Renal cortical epithelial cell (primary cell): ENCODE measurements at places on chromosomes 16 and 17. TPM values are rescaled to one million over a fixed set of nuclear protein-coding genes. Genes with fewer than 3 reads are reported as not detected.

The SPATA22 gene
- 0.35 TPM in 1 of 2 replicates, not detected in the other for total RNA-seq

The THUMPD1 gene
- total RNA-seq: 60.4 and 88.6 TPM in 2 replicates

The KRT17 gene
- total RNA-seq: 4.1 and 95.2 TPM in 2 replicates

The SSTR5 gene
- total RNA-seq: 0.40 TPM in 1 of 2 replicates, not detected in the other

The TRAPPC1 gene
- total RNA-seq: 37.9 and 95.1 TPM in 2 replicates

The LRRC75A gene
- under 0.01 and 0.30 TPM in 2 replicates for total RNA-seq

The C17orf78 gene
- total RNA-seq: not detected in 2 replicates

The CUEDC1 gene
- 10.1 and 20.1 TPM in 2 replicates for total RNA-seq

The ARL6IP1 gene
- 307 and 551 TPM in 2 replicates for total RNA-seq

The GFAP gene
- total RNA-seq: 1.2 and 8.2 TPM in 2 replicates

The HES7 gene
- not detected in 2 replicates for total RNA-seq

The ABCA9 gene
- total RNA-seq: 0.20 TPM in 1 of 2 replicates, not detected in the other

The SLC13A5 gene
- not detected in 2 replicates for total RNA-seq

The SBK1 gene
- 0.35 and 0.70 TPM in 2 replicates for total RNA-seq

The GP1BA gene
- not detected in 2 replicates for total RNA-seq

The PRCD gene
- total RNA-seq: 0.94 and 5.0 TPM in 2 replicates

The WNT3 gene
- total RNA-seq: 1.4 and 1.9 TPM in 2 replicates

The ADAP2 gene
- 3.1 and 8.7 TPM in 2 replicates for total RNA-seq

The CACNA1G gene
- 0.10 TPM in 1 of 2 replicates, not detected in the other for total RNA-seq

The TPPP3 gene
- 0.10 TPM in 1 of 2 replicates, not detected in the other for total RNA-seq

The NPB gene
- total RNA-seq: 0.25 and 3.3 TPM in 2 replicates

The ARL2BP gene
- 71.2 and 105 TPM in 2 replicates for total RNA-seq

The KAT8 gene
- 33.5 and 45.1 TPM in 2 replicates for total RNA-seq

The PDILT gene
- not detected in 2 replicates for total RNA-seq

The KRT40 gene
- total RNA-seq: not detected in 2 replicates

The TMEM208 gene
- 22.0 and 50.2 TPM in 2 replicates for total RNA-seq

The EFCAB5 gene
- 4.7 TPM in 2 replicates for total RNA-seq

The VPS35 gene
- 195 and 215 TPM in 2 replicates for total RNA-seq

The ACSF3 gene
- 29.2 and 29.8 TPM in 2 replicates for total RNA-seq

The MSI2 gene
- total RNA-seq: 45.3 and 90.2 TPM in 2 replicates

The CD300C gene
- 0.05 TPM in 1 of 2 replicates, not detected in the other for total RNA-seq

The RNF227 gene
- 1.0 and 4.7 TPM in 2 replicates for total RNA-seq

The KRTAP3-2 gene
- total RNA-seq: not detected in 2 replicates

The KCNJ12 gene
- 6.7 and 8.5 TPM in 2 replicates for total RNA-seq

The CCT6B gene
- total RNA-seq: 0.85 and 1.4 TPM in 2 replicates

The PERCC1 gene
- not detected in 2 replicates for total RNA-seq

The KRTAP1-5 gene
- not detected in 2 replicates for total RNA-seq

The ASGR1 gene
- 0.60 and 0.87 TPM in 2 replicates for total RNA-seq

The TAT gene
- not detected in 2 replicates for total RNA-seq

The PRAC2 gene
- not detected in 2 replicates for total RNA-seq

The CAPNS2 gene
- 0.17 and 0.30 TPM in 2 replicates for total RNA-seq

The CES3 gene
- total RNA-seq: 0.69 and 1.3 TPM in 2 replicates

The NPIPA7 gene
- total RNA-seq: 2.9 TPM in 1 of 2 replicates, not detected in the other
